G401 (cell line): ENCODE measurements at places on chromosomes 4 and X.

DNA sequence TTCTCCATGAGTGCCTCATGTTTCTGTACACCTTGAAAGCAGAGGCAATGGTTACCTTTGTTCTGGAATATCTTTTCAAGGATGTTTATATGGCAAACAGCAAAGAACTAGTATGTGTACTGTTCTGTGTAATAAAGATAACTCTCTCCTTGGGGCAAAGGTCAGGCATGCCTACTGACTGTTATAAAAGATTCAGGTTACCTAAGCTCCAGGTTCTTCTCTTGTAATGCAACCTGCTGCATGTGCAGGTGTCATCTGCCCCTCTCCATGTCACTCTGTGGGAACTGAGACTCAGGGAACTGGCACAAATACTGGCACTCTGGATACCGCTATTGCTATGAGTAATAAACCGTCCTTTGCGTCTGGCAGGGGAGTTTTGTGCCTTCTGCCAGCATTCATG is 5.4 kb upstream of the TRPC3 start:
- DNase-seq: no peak

- no peak for DNase-seq
Observed at GRCh38 chr4:123505095-123506010, 108.8 kb downstream of the SPRY1 start.

DNA sequence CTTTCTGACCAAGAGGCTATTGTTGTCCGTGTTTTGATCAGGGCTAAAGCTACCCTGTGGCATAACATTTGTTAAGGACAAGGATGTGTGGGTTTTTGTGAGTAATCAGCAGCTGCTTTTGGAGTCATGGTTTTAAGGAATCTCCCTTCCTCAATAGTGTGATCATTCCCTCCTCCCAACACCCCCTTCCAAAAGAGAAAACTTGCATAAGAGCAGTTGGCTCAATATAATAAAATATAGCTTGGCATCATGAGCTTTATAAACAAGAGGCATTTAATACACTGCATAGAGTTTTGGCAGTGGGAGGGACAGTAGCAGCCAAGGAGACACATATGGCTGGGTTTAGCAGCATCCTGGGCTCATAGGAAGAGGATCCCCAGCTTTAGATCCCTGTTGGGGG is 84.7 kb downstream of the NHS start:
- DNase-seq: peak; percentile 12

DNA sequence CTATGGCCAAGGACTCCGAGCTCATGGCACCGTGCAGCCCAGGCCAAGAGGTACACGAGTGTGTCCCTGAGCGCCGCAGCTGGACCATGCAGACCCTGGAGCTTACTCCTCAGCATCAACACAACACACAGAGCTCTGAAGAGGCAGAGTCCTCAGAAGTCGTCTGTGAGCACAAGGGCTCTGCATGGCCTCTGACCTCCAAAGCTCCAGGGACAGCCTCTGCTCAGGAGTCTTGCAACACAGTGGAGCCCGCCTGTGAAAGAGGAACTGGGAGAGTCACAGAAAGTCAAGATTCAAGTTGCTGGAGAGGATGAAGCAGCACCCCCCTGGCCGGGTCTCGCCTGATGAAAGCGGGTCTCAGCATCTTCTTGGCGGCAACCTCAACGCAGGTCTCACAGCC is 2.9 kb downstream of the LRPAP1 start:
- DNase-seq: no peak
